Naive thymus-derived CD4-positive, alpha-beta T cell (primary cell): ENCODE measurements at places on chromosomes 2 and 18. TPM values are rescaled to one million over a fixed set of nuclear protein-coding genes. Genes with fewer than 3 reads are reported as not detected.

The MYO5B gene
- total RNA-seq: not detected

The PSMA8 gene
- 0.48 and 0.56 TPM in 2 replicates for total RNA-seq

DNA sequence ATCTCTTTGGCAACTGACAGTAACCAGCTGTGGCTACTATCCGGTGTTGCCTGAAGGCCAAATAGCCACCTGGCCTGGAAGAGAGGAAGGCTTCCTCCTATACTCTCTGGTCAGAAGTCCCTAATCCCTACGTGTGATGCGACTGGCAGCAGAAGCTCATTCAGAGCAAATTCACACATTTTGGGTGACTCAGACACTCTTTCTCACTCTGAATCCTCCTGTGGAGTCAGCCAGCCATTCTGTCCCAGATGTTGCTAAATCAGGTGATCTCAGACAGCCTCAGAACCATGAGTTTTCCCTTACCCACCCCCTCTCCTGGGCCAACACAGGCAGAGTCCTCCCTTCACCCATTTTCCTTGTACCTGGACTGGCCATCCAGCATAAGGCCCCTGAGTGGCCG is 34.7 kb downstream of the CFAP53 start:
- DNase-seq: no peak

The GCKR gene
- total RNA-seq: not detected in 2 replicates

GRCh38 chr18:45166341-45166835 is 448.9 kb upstream of the SLC14A2 start:
- no peak for DNase-seq

DNA sequence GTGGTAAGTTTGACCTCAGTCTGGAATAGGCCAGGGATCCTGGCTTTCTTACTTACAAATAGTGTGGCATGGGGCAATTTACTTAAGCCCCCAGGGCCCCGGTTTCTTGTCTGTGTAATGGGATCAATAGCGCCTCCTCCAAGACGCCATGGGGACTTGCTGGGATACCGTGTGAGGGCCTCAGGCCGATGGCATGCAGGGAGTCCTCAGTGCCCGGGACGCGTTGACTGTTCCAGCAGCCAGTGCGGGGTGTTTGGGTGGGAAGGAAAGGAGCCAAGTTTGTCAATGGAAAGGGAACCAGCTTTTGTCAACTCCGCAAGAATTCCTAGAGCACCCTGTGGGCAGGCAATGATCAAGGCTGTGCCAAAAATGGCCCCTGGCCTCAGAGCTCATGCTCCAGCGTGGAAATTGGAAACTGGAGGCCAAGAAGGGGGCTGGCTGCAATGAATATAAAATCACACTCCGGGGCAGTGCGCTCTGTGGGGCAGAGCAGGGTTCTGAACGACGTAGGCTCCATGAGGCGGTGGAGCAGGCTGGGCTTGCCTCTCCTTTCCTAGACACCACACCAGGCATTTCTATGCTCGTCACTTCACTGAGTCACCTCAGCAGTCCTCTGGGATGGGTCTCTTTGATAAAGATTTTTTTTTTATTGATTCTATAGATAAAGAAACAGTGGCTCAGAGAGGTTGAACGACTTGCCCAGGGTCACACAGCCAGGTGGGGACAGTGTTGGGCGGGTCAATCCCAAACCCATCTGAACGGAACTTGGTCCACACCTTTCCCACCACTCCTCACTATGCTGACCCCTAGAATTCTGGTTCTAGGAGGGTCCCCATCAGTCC is 56.7 kb upstream of the ASAP2 start:
- no peak for DNase-seq

DNA sequence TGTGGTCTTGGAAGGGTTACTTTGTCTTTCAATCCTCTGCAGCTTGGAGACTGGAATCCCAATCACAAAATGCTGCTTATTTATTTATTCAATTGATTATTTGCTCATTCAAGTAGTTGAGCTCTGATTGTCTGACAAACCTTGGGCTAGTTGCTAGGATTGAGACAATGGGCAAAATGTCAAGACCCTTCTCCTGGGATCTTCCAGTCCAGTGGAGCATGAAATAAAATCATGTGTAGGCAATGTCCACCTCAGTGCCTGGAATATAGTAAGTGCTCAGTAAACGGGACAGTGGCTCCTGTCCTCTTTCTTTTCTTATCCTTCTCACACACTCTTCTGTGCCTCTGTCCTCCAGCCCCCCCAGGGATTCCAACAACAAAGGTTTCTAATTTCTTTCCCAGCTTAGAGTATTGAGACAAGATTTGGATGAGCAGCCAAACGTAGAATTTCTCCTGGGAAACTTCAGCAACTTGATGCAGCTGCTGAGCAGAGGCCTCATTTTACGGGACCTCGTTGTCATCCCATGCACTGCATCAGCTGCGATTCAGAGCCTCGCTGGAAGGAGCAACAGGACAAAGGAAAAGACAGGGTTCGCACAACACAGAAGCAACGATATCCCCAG is 545.0 kb downstream of the SOX11 start:
- no peak for DNase-seq

The PROKR1 gene
- not detected for total RNA-seq

DNA sequence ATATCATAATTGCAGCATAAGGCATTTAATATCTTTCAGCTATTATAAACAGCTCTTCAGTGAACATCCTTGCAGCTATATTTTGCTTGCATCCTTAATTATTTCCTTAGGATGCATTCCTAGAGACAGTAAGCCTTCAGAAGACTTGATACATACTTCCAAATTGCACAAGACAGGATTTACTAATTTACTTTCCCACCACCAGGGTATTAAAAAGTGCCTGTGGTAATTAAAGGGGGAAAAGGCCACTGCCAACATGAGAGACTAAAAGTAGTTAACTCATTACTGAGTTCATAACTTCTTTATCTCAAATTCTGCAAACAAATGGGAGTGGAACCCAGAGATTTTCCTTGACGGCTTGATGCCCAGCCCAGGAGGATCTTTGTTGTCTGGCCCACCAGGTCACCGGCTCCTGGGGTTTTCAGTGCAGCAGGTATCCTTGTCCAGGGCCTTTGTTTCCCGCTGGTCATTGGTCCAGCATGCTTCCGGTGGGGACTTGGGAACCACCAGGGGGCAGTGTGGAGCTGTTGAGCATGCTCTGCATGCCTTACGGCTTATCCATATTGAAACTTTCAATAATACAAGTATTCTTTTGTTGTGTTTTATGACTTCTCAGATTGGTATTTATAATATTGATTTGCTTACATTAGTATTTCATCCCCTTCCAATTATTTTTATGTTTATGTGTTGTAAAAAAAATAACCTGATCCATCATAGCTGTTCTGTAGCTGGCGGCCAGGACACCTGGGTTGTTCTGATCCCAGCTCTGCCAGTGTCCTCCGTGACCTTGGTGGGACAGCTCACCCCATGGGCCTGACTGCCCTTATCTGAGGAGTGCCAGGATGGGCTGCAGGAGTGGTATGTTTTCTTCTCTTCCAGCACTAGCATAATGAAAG is 61.4 kb downstream of the TGOLN2 start:
- peak; percentile 52 for DNase-seq

DNA sequence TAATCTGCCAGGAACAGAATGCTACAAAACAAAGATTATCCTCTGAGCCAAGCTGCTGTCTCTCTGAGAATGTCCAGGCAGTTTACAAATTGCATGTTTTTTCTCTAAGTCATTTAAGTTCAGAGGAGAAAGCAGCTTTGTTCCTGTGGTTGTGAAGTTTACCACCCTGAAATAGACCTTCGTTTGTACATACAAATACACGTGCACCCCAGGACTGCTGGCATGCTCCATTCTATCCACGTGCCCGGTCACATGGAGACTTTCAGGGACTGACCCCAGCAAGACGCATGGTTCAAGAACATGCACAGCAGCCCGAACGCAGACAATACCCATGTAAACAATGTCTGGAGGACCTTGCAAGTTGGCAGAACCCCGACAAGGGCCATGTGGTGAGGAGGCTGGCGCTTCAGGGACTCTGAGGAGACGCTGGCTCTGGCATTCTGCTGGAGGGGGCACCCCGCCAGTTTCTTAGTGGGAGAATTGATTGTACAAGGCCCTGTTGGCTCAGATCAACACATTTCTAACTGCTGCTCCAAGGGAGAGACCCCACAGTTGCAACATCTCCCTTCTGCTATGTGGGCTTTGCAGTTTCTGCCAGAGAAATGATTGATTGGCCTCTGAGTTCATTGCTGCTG is 33.3 kb downstream of the FAM178B start:
- no peak for DNase-seq

DNA sequence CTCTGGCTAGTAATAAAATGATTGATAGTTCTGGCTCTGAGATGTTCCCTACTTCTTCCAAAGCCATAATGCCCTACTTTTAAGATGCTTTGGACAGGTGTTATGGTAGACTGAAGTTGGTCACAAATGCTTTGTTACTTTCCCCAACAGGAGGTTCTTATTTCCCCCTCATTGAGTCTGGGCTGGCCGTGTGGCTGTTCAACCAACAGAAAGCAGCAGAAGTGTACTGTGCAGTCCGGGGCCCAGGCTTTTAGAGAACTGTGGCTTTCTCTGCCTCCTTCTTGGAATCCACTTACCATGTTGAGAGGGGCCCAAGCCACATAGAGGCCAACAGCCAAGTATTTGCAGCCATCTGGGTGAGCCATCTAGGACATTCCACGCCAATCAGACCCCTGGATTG is 94.2 kb downstream of the KCTD1 start:
- no peak for DNase-seq
